ENCODE measurements at places on chromosomes 12 and 14.

- DNase-seq: no peak
Measured at GRCh38 chr14:100140452-100141078, 18.9 kb downstream of the DEGS2 start.

DNA sequence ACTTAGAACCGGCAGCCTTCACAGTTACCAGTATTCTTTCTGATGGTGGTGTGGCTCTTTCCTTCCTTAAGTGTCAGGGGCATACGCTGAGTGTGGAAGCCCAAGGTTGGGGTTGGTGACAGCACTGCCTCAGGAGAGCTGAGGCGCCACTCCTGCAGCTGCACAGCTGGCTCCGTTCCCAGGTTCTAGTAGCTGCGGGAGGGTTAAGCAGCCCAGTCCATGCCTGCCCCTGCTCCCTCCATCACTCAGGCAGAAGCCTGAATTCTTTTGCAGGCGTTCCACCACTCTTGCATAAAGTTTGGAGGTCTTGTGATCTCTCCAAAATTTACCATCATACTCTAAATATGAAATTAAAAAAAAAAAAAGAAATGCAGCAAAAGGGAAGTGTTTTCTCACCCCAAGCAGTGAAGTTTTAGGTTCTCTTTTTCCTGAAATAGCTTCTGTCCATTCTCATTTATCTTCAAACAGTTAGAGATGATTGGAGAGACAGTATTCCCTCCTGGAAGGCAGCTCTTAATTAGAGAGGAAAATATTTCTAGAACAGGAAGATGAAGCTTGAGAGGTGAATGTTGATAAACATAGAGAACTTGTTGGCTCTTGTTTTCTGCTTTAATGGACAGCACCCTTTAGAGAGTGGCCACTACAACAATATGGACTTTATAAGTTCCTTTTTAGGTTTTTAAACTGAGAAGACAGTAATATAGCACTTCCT lies 136.1 kb downstream of the FGD4 start:
- DNase-seq: no peak

DNA sequence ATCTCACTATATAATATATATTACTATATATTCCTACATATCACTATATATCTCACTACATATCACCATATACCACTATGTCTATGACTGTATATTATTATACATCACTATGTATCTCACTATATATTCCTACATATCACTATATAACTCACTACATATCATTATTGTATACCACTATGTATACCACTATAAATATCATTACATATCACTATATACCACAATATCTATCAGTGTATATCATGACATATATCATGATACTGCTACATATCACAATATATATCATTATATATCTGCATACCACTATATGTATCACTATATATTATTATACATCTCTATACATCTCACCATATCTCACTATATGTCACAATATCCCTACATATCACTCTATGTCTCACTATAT lies 121.5 kb downstream of the ASCL4 start:
- no peak for DNase-seq

DNA sequence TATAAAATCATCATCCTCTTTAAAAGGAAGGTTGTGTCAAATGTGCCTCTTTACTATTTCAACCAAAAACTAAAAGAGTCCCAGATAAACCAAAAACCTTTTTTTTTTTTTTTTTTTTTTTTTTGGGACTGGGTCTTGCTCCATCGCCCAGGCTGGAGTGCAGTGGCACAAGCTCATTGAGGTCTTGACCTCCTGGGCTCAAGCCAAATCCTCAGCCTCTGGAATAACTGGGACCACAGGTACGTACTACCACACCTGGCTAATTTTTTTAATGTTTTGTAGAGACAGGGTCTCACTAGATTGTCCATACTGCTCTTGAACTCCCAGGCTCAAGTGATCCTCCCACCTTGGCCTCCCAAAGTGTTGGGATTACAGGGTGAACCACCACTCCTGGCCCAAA lies 16.4 kb upstream of the SELPLG start:
- DNase-seq: no peak

DNA sequence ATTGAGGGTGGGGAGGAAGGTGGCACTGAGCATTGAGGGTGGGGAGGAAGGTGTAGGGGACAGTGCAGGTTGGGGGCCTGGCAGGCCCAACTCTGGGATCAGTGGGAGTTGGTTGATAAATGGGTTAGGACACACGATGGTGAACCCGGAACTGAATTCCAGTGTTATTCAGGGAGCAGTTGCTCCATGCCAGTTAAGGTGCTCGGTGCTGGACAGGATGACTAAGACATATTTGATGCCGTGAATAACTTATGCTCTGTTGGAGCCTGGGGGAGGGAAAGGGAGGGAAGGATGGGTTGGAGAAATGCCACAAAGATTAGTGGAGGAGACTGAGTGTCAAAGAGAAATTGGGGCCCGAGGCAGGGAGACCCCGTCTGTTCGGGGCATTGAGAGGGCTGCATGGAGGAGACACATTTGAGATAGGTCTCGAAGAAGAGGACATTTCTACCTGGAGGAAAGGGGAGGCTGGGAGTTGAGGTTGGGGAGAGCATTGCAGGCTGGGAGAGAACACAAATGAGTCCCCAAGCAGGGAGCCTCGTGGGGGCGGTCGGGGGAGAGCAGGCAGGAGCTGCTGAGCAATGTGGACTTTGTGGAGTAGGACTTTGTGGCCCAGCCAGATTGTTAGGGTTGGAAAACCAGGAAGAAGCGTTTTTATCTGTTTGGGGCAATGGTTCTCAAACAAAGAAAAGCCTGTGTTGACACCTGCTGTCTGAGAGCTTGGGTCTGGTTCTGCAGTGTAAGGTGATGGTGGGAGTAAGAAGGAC lies 65.3 kb downstream of the IQSEC3 start:
- no peak for DNase-seq
